Daoy (cell line): ENCODE measurements at places on chromosomes 6 and 20. TPM values are rescaled to one million over a fixed set of nuclear protein-coding genes. Genes with fewer than 3 reads are reported as not detected.

GRCh38 chr20:8043687-8044282, 24.2 kb upstream of the TMX4 start:
- DNase-seq, result peak; percentile 21

MED20 gene
- 32.1 and 45.1 TPM in 2 replicates for total RNA-seq

ELOVL4 gene
- total RNA-seq, result 2.5 and 4.2 TPM in 2 replicates

GRCh38 chr20:37933786-37934633, 31.1 kb downstream of the VSTM2L start:
- DNase-seq, result no peak

GRCh38 chr20:33677991-33678702, 3.9 kb upstream of the NECAB3 start:
- no peak for DNase-seq

GGTLC1 gene
- total RNA-seq, result not detected in 2 replicates

GRCh38 chr6:47163536-47163935, 121.4 kb upstream of the ADGRF1 start:
- DNase-seq, result no peak

DNA sequence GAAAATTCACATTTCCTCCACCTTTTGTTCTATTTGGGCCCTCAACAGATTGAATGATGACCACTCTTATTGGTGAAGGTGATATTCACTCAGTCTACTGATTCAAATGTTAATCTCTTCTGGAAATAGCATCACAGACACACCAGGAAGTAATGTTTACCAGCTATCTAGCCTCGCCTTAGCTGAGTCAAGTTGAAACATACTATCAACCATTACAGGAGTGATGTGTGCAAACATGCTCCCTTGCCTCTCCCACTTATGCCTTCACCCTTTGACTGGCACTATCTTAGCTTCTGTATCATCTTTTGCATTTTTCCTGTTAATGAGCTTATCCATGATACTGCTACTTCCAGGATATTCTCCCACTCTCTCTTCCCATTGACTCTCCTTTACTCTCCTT, 191.9 kb downstream of the CENPW start:
- DNase-seq, result no peak

GRCh38 chr6:122702841-122703240, 76.7 kb upstream of the FABP7 start:
- DNase-seq, result no peak

SFT2D1 gene
- total RNA-seq, result 40.4 and 47.1 TPM in 2 replicates

- no peak for DNase-seq
Measured at GRCh38 chr6:69825904-69826303, 29.1 kb upstream of the LMBRD1 start.

- peak; percentile 55 for DNase-seq
Measured at GRCh38 chr6:13615792-13616120, 621 bp downstream of the NOL7 start.

COL19A1 gene
- 0.06 TPM in 1 of 2 replicates, not detected in the other for total RNA-seq

TMEM200A gene
- not detected in 2 replicates for total RNA-seq
